ENCODE measurements at places on chromosomes 1 and 21. TPM values are rescaled to one million over a fixed set of nuclear protein-coding genes. Genes with fewer than 3 reads are reported as not detected.

DNA sequence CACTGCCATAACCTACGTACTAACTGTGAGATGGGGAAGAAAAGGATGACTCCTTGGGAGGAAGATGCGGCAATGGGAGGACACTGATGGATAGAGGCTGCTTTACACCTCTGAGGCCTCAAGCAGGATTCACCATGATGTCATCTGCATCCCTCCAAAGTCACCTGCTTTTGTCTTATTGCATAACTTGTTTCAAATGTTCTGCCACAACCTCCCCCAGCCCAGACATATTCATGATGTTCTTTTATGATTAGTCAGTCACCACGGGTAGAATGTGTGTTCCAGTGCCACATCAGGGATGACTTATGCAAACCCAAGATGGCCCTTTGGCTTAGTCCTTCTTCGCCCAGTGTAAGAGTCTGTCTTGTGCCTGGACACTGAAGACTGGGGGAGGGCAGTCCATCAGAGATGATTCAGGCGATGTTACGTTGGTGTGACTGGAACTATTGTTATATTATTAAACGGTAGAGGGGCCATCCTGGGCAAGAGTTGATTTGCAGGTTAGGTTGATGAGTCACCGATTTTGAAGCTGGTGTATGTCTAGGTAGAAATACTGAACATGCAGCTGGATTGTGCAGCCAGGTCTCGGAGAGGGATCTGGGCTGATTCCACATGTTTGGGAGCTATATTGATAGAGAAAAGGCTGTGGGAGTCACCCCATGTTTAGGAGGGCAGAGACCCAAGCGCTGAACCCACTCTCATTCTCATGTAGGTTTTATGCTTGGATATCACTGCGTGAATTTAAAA, 32.6 kb downstream of the RYR2 start:
- DNase-seq, result no peak

- DNase-seq, result no peak
These were observed 22.0 kb downstream of the SERINC2 start for GRCh38 chr1:31434979-31435378.

DNA sequence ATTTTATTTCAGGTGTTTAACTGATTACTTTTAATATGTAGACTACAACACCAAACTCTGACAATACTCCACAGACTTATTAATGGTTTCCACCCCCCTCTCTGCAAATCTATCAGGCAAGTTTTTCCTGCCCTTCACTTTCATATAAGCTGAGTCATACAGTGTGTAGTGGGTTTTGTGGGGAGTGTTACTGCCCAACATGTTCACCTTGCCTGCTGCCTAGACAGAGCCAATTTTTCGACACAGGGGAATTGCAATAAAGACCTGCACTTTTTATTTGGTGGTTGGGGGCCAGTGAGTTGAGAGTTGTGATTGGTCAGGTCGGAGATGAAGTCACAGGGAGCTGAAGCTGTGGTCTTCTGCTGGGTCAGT, 119.7 kb downstream of the PPIAL4G start:
- DNase-seq, result no peak

DNA sequence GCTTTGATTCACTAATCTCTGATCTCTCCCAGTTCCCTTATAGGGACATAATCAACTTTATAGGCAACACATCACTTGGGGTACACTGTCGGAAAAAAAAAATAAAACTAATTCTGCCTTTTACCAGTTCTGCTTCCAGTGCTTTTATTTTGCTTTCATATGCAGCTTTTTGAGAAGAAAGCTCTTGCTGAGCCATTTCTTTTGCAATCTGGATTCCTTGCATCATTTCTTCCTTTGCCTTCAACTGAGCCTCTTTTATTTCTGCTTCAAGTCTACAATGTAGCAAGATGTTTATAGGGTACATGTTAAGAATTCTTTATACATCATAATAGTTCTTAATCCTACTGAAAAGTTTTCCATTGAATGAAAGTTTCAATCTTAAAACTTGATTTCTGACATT, 30.6 kb downstream of the KIF14 start:
- DNase-seq, result no peak

The YARS1 gene
- 63.5 TPM for total RNA-seq

Data from prostate gland (tissue), 2 donors.